ENCODE measurements at places on chromosomes 7 and 10. TPM values are rescaled to one million over a fixed set of nuclear protein-coding genes. Genes with fewer than 3 reads are reported as not detected.
A peak's percentile ranks its signal among the peaks of the same experiment; 100 is the strongest.

The GRID1 gene
- 2.7 TPM for polyA plus RNA-seq

The HSPB1 gene
- 5.7 TPM for polyA plus RNA-seq

The OR6V1 gene
- not detected for polyA plus RNA-seq

The STK32C gene
- 8.8 TPM for polyA plus RNA-seq

The ASZ1 gene
- not detected for polyA plus RNA-seq

The GCK gene
- polyA plus RNA-seq = 2.7 TPM

- no peak for DNase-seq
Observed at GRCh38 chr7:141490474-141490873, 60.7 kb upstream of the AGK start.

DNA sequence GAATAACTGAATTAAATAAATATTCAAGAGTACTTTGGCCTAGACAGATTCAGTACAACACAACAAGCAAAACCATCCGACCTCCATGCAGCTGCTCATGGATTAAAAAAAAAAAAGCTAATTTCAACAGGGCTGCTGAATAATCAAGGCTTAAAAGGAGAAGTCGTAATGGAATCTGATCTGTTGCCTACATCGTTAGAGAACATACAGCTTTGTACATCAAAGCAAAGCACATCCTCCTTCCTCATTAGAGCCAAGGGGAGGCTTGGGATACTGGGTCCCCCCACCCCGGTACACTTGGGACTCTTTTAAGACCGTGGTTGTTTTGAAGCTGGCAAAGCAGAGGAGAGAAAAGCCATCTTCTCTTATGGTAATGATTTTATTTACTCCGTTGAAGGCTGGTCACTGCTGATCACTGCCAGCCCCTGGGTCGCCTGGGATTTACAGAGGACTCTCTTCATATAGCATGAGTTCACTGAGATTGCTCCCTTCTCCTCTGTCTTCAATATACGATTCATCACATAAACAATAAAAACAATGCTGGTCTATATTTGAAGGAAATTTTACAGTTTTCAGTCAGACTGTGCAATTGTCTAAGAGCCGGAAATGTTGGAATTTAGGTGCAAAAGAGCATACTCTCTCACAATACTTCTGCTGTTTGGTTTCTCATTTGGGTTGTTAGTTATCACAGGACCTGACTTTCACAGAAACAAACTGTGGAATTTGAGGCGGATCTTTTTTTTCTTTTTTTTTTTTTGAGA, 148.8 kb downstream of the FAM107B start:
- no peak for DNase-seq

GRCh38 chr10:123496375-123496774, 169.8 kb upstream of the GPR26 start:
- no peak for DNase-seq

GRCh38 chr10:99709480-99710229, 22.3 kb downstream of the COX15 start:
- no peak for DNase-seq

GRCh38 chr10:66925896-66926715, at the start of gene LRRTM3:
LRRTM3 (plus strand) TSS chr10:66926036.
- peak; percentile 56 for DNase-seq

GRCh38 chr7:14821757-14822480, 80.6 kb downstream of the DGKB start:
- DNase-seq = no peak

- no peak for DNase-seq
Observed at GRCh38 chr7:95863623-95864022, 91.3 kb downstream of the DYNC1I1 start.

DNA sequence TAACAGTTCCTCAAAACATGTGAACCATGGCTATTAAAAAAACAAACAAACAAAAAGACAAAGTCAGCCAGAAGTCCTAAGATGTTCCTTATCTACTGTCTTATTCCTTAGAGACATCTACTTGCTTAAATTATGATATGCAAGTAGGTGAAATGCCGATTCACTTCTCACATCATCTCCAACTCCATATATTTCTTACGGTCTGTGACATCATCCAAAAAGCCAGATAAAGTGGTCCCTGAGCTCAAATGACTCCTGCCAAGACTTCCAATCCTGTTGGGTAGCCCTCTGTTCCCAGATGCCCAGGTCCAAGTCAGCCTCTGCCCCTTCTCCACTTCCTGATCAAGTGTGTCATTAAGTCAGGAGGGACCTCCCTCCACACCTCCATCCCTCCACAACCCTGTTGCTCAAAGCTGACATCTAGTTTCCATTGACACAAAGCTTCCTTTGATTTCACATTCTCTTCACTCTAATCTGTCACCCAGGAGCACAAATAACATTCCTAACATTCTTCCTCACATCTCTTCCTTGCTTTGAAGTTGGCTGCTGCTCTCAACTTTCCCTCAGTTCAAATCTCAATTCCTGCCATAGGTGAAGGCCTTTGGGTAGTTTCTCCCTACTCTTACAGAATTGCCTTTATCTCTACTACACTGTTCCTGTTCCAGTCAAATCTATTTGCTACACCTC, 56.1 kb upstream of the PDLIM1 start:
- DNase-seq = no peak
